ENCODE measurements at places on chromosomes 7 and 10.

GRCh38 chr10:86345859-86346798 is 20.5 kb downstream of the GRID1 start:
- no peaks in the 10 kb centered on the region for H3K36me3 ChIP-seq
- H3K4me1 ChIP-seq = no peaks in the 10 kb centered on the region

DNA sequence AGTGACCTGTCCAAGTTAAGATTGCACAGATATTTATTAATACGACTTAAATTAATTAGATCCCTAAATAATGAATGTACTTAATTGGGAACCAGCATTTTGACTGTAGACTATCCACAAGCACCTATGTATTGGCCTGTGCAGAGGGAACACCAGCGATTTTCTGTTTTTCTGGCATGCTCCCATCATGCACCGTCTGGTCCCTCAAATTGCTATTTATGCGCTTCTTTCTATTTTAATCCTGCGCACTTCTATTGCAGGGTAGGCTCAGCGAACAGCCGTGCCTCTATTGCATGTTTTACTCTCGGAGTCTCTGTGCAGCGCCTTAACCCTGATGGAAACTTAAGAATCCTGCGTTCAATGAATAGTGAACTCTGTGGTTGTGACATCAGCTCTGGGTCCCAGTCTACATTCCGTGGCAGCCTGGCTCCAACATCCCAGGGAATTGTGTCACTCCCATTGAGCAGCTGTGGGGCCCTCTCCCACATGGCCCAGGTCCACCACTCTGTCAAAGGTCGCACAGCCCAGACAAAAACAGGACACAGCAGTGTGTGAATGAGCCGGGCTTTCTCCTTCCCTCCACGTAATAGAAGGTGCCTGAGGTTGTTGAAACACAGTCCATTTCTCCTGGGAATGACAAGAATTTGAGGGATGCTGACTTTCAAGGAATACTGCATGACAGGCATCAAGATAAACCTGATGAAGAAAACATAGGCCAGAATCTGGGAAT is 239.7 kb upstream of the KLF6 start:
- H3K36me3 ChIP-seq = no peaks in the 10 kb centered on the region
- no peaks in the 10 kb centered on the region for H3K4me1 ChIP-seq
- no peak for DNase-seq
- no peak overlapping the region for H3K4me3 ChIP-seq
- no peaks in the 10 kb centered on the region for H3K27me3 ChIP-seq

- no peak overlapping the region for H3K4me3 ChIP-seq
- H3K27me3 ChIP-seq = no peaks in the 10 kb centered on the region
- DNase-seq = no peak
- peaks cover 2% of the 10 kb centered on the region for H3K36me3 ChIP-seq
These were observed 18.1 kb upstream of the OIT3 start for GRCh38 chr10:72875250-72876055.

- no peak overlapping the region for H3K4me3 ChIP-seq
- no peaks in the 10 kb centered on the region for H3K27me3 ChIP-seq
- no peak overlapping the region for H3K27ac ChIP-seq
- no peaks in the 10 kb centered on the region for H3K36me3 ChIP-seq
- no peaks in the 10 kb centered on the region for H3K4me1 ChIP-seq
- DNase-seq = no peak
These were observed 189.0 kb downstream of the ANKRD30A start for GRCh38 chr10:37314350-37314749.

DNA sequence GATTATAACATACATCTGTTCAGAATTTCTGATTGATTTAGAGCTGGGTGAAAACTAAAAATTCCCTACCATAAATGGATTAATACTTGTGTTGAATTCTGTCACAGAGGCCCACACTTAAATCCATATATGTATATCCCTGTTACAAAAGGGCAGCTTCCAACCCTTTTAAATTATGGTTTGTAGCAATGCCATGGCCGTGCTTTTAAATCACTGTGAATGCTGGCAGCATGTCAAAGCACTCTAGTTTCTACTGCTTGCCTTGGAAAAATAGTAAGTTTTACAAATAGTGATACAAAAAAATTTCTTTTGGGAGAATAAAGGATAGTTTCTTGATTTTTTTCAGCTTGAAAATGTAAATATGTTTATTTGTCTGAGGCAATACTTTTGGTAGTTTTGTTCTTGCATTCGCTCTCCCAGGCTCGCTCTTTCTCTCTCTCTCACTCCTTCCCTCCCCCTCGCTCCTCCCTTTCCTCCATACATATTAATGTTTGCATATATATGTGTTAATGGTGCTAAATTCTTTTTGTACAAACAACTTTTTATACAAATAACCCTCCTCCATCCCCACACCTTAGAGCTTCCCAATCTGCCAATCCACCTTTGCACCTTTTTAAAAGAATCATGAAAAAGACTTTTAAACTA is 29.8 kb downstream of the TES start:
- H3K4me1 ChIP-seq = no peaks in the 10 kb centered on the region
- no peak for DNase-seq
- H3K27ac ChIP-seq = no peak overlapping the region
- no peak overlapping the region for H3K4me3 ChIP-seq

DNA sequence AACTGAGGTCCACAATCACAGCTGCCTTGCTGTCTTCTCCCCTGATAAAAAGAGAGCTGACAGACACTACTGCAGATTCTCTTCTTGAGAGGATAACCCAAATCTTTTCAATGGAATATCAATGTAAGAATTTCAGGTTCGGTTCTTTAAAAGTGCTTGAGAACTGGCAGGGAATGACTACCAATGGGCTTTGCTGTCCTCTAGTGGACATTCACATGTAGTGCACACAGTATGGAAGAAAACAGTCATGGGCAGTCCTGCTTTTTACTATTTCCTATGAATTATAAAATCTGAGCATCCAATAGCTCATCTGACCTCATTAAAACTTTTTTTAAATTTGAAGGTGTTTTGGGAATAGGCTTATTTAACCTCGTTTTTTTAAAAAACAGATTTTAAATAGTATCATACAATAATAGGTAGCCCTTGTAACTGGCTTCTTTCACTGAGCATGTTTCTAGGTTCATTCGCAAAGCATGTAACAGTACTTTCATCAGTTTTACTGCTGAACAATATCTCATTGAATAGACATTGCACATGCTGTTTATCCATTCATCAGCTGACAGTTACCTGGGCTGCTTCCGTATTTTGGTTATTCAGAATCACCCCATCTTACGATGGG is 18.3 kb downstream of the FZD9 start:
- peaks cover 8% of the 10 kb centered on the region for H3K36me3 ChIP-seq
- DNase-seq = no peak
- H3K4me3 ChIP-seq = no peak overlapping the region
- no peaks in the 10 kb centered on the region for H3K4me1 ChIP-seq

DNA sequence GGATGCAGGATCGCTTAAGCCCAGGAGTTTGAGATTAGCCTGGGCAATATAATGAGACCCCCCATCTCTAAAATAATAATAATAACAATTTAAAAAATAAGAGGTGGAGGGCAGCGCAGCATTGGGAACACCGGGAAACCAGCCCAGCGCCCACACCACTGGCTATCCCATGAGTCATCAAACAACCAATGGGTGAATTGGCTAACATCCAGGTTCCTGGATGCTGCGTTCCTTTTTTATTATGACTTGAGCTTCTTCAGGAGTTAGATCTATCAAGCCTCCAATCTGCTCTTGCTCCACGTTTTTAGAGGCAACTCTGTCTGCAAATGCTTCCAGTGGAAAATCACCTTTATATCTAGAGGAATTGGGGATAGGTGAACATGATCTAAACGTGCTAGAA is 10.0 kb upstream of the LRRC4 start:
- no peak overlapping the region for H3K27ac ChIP-seq
- no peak for DNase-seq
- H3K27me3 ChIP-seq = no peaks in the 10 kb centered on the region
- no peaks in the 10 kb centered on the region for H3K36me3 ChIP-seq
- H3K4me1 ChIP-seq = no peaks in the 10 kb centered on the region

GRCh38 chr7:49703337-49703736 is 70.1 kb upstream of the VWC2 start:
- DNase-seq = no peak
- H3K36me3 ChIP-seq = no peaks in the 10 kb centered on the region

DNA sequence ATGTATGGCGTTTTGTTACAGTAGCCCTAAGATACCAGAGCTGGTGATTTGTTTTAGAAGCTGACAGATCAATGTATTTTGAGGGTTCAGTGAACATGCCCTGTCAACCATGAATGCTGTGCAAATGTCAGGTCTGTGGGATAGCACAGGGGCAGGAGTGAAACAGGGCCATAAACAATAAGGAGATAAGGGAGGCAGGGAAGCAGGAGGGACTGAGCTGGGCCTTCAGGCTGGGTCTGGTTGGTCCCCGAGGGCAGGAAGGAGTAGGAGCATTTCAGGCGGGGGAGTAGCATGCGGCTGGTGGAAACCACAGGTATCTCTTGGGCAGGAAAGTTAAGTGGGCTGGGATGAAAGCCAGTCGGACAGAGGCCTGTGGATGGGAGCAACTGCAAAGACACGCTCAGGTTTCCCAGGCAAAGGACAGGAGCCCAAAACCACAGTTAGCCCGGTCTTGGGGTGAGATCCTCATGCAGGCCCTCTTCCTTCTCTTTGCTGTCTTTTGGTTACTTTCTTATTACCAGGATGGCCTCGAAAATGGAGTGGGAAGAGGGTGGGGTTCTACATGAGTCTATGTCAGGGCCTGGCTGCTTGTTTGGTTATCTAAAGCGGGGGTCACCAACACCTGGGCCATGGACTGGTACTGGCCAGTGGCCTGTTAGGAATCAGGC is 69.5 kb upstream of the SEPHS1 start:
- no peak overlapping the region for H3K27ac ChIP-seq
- no peaks in the 10 kb centered on the region for H3K36me3 ChIP-seq
- no peak overlapping the region for H3K4me3 ChIP-seq
- no peaks in the 10 kb centered on the region for H3K27me3 ChIP-seq
- DNase-seq = no peak

DNA sequence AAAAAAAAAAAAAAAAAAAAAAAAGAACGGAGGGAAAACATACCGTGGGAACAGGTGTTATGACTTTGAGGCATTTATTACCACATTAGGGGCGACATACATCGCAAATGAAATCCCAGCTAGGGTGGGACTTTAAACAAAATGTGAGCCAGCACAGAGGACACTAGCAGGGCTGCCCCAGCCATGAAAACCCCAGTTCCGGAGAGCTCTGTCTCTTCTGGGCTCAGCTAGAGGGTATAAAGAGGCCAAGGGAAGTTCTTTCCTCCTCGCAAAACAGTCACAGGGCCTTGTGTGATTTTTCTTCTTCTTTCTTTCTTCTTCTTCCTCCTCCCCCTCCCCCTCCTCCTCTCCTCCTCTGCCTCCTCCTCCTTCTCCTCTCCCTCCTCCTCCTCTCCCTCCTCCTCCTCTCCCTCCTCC is 59.9 kb upstream of the ECHDC3 start:
- no peak overlapping the region for H3K4me3 ChIP-seq
- H3K27me3 ChIP-seq = no peaks in the 10 kb centered on the region
- no peaks in the 10 kb centered on the region for H3K4me1 ChIP-seq
- no peak overlapping the region for H3K27ac ChIP-seq

DNA sequence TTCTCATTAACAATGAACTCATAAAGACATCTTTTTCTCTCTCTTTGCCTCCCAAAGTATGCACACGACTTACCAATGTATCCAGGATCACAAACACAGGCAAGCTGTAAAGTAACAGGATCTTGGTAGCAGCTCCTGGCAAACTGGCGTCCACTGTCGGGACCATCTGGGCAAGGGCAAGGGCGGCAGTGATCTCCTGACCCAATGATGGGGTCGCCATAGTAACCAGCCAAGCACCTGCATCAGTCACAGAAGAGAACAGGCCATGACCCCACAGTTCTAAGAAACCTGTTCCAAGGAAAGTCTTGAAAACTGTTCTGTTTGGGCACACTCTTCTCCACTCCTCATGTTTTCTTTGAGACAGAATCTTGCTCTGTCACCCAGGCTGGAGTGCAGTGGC is 47.6 kb downstream of the LAMB1 start:
- H3K27ac ChIP-seq = no peak overlapping the region
- H3K27me3 ChIP-seq = no peaks in the 10 kb centered on the region
- no peaks in the 10 kb centered on the region for H3K36me3 ChIP-seq

DNA sequence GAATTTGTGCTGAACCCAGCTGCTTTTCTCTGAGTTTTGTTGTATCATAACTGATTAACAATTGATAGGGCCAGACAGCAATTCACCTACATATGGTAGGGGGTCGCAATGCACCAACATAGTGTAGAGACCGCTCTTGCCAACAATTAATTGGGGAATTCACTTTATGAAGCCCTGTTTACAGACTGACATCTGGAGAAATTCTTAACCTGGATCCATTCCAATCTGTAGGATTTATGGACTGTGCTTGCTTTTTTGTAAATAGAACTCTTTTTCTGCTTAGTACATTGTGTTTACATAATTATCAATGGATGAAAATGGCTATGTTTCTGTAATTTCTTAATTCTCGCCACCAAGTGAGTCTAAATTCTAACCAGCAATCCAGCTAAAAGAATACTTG is 311.7 kb upstream of the BMPER start:
- DNase-seq = no peak
- H3K27me3 ChIP-seq = no peaks in the 10 kb centered on the region
- H3K4me3 ChIP-seq = no peak overlapping the region

DNA sequence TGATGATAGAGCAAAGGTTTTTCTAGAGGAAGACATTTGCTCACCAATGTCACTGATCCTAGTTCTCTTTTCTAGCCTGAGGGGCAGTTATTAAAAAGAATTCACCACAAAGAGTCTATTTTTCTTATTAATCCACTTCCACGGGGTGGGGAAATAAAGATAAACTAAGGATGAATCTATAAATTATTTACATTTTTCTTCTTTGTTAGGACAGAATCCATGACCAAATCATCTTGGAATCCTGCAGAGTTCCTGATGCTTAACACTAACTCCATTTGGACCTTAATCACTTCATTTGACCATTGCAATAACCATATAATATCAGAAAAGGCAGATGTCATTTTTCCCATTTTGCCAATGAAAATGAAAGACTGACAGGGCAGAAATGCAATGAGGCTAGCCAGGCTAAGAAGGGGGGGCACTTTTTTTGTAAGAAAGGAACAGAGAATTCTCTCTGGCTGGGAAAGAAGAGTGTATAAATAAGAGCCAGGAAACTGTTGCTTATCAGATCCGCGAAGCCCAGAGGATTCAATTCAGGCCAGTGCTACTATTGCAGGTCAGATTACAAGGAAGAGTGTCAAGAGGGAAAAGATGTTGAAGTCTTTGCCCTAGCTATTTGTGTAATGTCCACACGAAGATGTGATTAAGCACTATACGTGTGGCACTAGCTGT is 433.2 kb downstream of the TNS3 start:
- DNase-seq = no peak
- no peaks in the 10 kb centered on the region for H3K36me3 ChIP-seq
- H3K27me3 ChIP-seq = no peaks in the 10 kb centered on the region
- peaks cover 6% of the 10 kb centered on the region for H3K4me1 ChIP-seq

DNA sequence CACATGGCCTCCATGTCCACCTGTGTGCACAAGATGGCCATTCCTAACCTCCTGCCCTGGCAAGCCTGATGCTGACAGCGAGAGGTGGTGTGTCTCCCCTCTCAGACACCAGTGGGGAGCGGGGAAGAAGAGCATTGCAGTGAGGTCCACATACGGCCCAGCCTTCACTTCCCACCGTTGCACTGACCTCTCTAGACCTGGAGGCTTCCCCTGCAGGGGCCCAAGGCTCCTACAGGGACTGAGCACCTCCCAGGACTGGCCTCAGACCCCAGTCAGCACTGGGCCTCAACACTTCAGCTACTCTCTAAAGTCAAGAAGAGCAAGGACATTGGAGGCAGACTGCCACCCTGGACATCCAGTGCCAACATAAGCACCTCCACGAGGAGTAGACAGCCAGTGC is 15.9 kb downstream of the STK32C start:
- DNase-seq = no peak
- no peaks in the 10 kb centered on the region for H3K27me3 ChIP-seq
- H3K4me1 ChIP-seq = no peaks in the 10 kb centered on the region
- H3K4me3 ChIP-seq = no peak overlapping the region

Data from aorta (tissue), 5 donors.